HEK293T (cell line): ENCODE measurements at places on chromosomes 1 and 21.

DNA sequence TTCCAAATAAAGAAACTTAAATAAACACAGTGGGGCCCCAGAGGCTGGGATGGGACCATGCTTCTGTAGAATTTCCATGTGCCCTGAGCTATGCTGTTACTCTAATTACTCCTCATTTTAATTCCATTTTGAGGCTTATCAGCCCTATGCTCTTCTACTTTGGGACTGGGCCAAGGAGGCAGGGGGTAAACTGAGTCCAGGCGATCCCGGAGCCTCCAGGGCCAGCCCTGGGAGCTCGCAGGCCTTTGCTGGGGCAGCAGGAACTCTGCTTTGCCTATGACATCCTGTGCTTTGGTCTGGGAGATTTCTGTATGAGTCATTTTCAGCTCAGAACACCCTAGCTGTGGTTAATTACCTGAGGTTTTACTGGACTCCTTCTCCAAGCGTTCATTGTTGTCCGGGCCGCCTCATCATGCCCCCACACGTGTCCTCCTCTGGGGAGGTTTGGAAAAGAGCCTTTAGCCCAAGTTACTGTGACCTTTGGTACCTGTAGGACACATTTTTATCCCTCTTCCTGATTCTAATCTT lies 95.7 kb downstream of the RHOU start:
- DNase-seq = no peak

- no peak for DNase-seq
Measured at GRCh38 chr1:160366731-160367515, at the start of gene NHLH1. TSS of gene NHLH1 (plus strand) at chr1:160367071. CDS start at chr1:160370732, 3,661 bp downstream.

DNA sequence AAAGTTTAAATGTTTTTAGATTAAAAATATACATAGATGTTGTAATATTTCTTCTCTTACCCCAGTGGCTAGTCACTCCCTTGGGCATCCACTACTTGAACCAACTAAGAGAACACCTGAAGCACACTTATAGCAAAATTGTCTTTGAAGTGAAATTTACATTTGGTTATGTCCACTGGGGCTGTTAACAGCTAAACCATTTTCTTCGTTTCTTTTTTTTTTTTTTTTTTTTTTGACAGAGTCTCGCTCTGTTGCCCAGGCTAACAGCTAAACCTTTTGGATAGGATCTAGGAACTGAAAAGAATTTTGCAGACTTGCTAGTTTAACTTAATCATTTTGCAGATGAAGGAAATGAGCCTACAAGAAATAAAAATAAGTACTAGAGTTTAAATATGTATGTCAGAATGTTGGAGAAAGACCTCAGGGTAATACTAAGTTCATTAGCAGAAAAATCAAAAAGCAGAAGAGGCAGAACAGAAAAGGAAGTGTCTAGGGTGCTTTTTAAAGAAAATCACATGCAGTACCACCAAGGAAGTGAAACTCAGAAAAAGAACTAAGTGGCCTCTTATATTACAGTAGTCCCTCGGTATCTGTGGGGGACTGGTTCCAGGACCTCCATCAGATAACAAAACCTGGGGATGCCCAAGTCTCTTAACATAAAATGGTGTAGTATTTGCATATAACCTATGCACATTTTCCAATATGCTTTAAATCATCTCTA lies 11.8 kb downstream of the DRAM2 start:
- no peak for DNase-seq

- no peak for DNase-seq
Measured at GRCh38 chr1:6257541-6258069, 3.3 kb downstream of the GPR153 start.

GRCh38 chr1:208923946-208924720 lies 659.4 kb upstream of the CAMK1G start:
- no peak for DNase-seq

GRCh38 chr21:45252448-45252925 lies 35.2 kb downstream of the POFUT2 start:
- DNase-seq = no peak

DNA sequence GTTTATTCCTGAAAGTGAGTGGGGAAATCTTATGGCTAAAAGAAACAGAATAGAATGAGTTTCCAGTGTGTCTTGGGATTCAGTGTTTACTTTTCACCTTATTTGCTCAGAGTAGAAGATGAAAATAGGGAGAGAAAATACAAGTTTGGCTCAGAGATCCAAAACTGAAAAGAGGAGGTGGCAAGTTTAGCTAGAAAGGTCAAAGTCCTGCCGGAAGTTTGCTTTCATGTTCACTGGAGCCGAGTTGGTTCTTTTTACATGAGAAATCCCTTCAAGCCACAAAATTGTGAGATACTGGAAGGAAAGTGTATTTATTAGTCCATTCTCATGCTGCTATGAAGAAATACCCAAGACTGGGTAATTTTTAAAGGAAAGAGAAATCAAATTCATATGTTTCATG lies 604.6 kb downstream of the MRPL39 start:
- no peak for DNase-seq

- no peak for DNase-seq
Measured at GRCh38 chr1:226737819-226738420, 1.2 kb downstream of the ITPKB start.

GRCh38 chr1:209086486-209087192 lies 496.9 kb upstream of the CAMK1G start:
- no peak for DNase-seq

DNA sequence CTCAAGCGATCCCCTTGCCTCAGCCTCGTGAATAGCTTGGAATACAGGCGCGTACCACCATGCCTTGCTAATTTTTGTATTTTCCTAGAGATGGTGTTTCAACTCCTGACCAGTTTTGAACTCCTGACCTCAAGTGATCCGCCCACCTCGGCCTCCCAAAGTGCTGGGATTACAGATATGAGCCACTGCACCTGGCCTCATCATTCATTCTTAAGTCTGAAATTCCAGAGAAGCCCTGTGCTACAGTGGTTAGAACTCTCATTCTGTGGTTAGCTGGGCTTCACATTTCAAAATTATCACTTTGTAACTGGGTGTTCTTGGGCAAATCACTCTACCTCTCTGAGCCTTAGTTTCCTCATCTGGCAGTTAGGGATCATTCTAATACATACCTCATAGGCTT lies 86.1 kb upstream of the POU3F1 start:
- DNase-seq = no peak

- DNase-seq = peak; percentile 89
Measured at GRCh38 chr1:155176544-155177071, 3.0 kb downstream of the TRIM46 start.

DNA sequence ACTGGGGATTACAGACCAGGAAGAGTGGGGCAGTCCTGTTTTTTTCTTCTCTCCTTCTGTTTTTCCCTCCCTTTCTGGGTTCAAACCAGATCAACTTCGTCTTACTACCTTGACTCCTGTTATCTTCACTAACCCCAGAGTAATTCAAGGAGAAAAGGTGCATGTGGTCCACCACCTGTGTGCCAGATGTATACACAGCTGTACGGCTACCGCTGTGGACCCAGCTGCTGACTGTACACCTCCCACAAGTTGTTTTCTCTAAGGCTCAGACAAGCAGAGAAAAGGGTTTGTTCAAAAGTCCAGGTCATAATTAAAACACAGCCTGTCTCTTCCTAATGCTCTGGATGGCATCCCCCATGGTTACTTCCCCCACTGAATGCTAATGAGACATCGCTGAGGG lies 102.1 kb downstream of the LMX1A start:
- DNase-seq = no peak

DNA sequence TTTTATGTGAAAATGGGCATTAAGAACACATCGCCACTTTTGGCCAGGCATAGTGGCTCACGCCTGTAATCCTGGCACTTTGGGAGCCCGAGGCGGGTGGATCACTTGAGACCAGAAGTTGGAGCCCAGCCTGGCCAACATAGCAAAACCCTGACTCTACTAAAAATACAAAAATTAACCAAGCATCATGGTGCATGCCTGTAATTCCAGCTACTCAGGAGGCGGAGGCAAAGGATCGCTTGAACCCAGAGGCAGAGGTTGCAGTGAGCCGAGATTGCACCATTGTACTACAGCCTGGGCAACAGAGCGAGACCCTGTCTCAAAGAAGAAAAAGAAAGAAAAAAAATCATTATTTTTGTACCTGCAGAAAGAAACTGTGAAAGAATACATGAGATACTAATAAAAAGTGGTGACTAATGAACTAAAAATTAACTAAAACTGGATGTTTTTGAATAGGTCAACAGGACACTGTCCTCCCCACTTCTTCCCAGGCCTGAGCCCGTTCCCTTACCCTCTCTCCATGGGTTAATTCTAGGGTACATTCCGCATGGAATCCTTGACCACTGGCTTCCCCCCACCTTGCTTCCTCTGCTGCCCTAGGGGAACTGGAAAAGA lies 8.3 kb upstream of the TINAGL1 start:
- no peak for DNase-seq

DNA sequence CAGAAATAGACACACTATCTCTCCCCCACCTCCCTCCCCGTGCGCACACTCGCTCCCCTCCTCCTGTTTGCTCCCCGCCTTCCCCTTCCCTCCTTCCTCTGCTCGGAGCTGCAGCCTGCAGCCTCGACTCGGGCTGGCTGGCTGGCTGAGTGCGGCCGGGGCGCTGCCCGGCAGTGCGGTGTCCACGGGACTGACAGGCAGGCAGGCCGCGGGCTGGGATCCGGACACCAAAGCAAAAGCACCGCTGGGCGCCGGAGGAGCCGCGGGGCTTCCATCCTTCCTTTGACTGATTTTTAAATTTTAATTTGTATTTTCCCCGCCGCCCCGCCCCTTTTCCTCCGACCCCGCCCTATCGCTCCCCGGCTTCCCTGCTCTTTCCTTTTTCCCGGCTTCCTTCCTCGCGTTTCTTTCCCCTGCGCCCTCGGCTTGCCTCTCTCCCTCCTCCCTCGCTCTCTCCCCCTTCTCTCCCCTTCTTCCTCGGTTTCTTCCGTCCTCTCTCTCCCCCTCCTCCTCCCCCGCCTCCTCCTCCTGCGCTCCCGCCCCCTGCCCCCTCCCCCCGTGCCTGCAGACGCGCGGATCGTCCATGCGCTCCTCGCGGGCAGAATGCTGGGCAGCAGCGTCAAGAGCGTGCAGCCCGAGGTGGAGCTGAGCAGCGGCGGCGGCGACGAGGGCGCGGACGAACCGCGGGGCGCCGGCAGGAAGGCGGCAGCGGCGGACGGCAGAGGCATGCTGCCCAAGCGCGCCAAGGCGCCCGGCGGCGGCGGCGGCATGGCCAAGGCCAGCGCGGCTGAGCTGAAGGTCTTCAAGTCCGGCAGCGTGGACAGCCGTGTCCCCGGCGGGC lies 109.4 kb downstream of the NAV1 start:
- peak; percentile 78 for DNase-seq

- no peak for DNase-seq
Measured at GRCh38 chr21:45865106-45865835, 116.3 kb upstream of the COL6A1 start.

DNA sequence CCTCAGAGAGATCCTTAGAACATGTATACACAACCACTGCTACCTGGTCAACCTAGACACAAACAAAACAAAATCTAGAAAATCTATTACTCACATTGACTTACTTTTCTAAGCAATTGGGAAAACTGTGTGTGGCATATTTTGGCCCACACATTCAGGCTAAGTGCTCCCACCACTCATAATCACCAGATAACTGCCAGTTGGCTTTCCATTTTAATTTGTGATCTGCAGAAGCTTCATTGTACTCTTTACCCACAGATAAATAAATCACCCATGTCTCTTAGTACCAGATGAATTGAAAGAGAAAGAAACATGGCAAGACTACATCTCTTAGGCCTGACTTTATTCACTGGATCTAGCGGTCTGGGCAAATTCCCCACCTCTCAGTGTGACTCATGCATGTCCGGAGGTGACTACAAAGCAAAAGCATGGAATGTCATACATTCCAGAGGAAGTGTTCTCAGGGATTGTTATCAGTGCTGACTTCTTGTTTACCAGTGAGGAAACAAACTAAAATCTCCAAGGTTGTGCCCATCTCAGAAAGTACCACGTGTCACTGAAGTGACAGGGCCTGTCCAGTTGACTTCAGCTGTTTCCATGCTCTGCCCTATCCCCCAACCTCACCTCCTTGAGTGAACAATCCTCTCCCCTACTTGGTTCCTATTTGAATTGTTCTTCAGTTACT lies 52.4 kb upstream of the BCL10 start:
- DNase-seq = no peak

GRCh38 chr21:35405981-35406380 lies 356.9 kb upstream of the RUNX1 start:
- DNase-seq = no peak
